ENCODE measurements at places on chromosomes 7 and 10. TPM values are rescaled to one million over a fixed set of nuclear protein-coding genes. Genes with fewer than 3 reads are reported as not detected.

TAS2R3 gene
- 0.80 TPM for polyA plus RNA-seq

TRIL gene
- 51.9 TPM for polyA plus RNA-seq

MYH16 gene
- 0.21 TPM for polyA plus RNA-seq

RSPH10B2 gene
- polyA plus RNA-seq: 0.96 TPM

DCLRE1A gene
- polyA plus RNA-seq: 16.8 TPM

GJD4 gene
- polyA plus RNA-seq: 0.11 TPM

LEP gene
- polyA plus RNA-seq: 0.42 TPM

NDUFB2 gene
- polyA plus RNA-seq: 155 TPM

CALML3 gene
- not detected for polyA plus RNA-seq

SH2D4B gene
- polyA plus RNA-seq: 0.14 TPM

CYP3A5 gene
- polyA plus RNA-seq: 1.0 TPM

PNLIPRP3 gene
- not detected for polyA plus RNA-seq

POU6F2 gene
- polyA plus RNA-seq: 0.17 TPM

ADAM22 gene
- 13.1 TPM for polyA plus RNA-seq

TAC1 gene
- 0.60 TPM for polyA plus RNA-seq

FKBP6 gene
- 0.22 TPM for polyA plus RNA-seq

CALHM1 gene
- 0.07 TPM for polyA plus RNA-seq

GATA3 gene
- 84.9 TPM for polyA plus RNA-seq

WDFY4 gene
- 1.9 TPM for polyA plus RNA-seq

DNAH11 gene
- 1.6 TPM for polyA plus RNA-seq

AKR1C1 gene
- polyA plus RNA-seq: 10.0 TPM

CTAGE4 gene
- polyA plus RNA-seq: 5.0 TPM

PDE1C gene
- polyA plus RNA-seq: 4.8 TPM

LRRD1 gene
- polyA plus RNA-seq: 0.17 TPM

CD36 gene
- 35.3 TPM for polyA plus RNA-seq

HOXA11 gene
- polyA plus RNA-seq: 35.3 TPM

ABCB4 gene
- polyA plus RNA-seq: 2.1 TPM

CREB5 gene
- 12.2 TPM for polyA plus RNA-seq

CC2D2B gene
- 0.83 TPM for polyA plus RNA-seq

BAIAP2L1 gene
- polyA plus RNA-seq: 13.5 TPM

NCF1 gene
- polyA plus RNA-seq: 1.8 TPM

PDIA4 gene
- polyA plus RNA-seq: 164 TPM

CLCN1 gene
- 0.08 TPM for polyA plus RNA-seq

RBP4 gene
- polyA plus RNA-seq: 0.64 TPM

NXPH1 gene
- not detected for polyA plus RNA-seq

ALOX5 gene
- 1.7 TPM for polyA plus RNA-seq

Measured in right renal cortex interstitium (tissue), 3 donors.